ENCODE measurements at places on chromosomes 3 and 15.

- no peak for DNase-seq
Observed at GRCh38 chr15:45495588-45495987, 27.0 kb downstream of the SLC30A4 start.

- DNase-seq = no peak
Observed at GRCh38 chr15:66631616-66632263, 65.9 kb upstream of the LCTL start.

GRCh38 chr3:98501270-98501669 is 3.8 kb downstream of the OR5K2 start:
- no peak for DNase-seq

DNA sequence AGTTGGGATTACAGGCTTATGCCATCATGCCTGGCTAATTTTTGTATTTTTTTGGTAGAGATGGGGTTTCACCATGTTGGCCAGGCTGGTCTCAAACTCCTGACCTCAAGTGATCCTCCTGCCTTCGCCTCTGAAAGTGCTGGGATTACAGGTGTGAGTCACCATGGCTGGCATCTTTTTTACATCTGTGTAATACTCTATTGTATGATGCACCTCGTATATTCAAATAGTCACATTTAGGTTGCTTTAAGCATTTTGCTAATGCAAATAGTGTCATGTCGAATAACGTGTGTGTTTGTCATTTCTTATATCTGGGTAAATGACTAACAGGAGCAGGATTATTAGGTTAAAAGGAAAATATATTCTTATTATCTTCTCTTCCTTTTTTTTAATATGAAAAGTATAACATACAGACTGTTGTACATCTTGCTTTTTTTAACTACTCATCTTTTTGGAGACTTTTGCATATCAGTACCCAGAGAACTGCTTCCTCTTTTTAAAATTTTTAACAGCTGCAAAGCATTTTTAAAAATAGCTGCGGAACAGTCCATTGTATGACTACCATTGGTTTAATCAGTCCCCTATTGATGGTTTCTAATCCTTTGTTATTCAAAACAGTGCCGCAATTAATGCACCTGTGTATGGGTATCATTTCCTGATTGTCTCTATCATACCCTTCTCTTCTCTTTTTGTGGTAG is 13.4 kb downstream of the SCAMP5 start:
- no peak for DNase-seq

DNA sequence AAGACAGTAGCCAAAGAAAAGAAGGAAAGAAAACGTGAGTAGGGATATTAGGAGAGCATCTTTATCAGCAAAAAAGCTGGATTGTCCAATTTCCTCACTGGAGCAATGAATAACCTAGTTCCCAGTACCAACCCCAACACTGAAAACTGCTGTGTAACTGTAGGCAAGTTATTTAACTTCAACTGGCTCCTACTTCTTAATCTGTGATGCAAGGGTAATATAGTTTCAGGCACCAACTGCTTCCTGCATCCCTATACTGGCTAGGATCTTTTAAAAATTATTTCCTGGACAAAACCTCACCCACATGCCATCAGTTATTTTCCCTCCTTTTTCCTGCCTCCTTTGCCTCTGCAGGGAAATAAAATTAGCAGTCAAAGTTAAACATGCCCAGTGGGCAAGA is 59.6 kb downstream of the ZBTB20 start:
- DNase-seq = no peak

DNA sequence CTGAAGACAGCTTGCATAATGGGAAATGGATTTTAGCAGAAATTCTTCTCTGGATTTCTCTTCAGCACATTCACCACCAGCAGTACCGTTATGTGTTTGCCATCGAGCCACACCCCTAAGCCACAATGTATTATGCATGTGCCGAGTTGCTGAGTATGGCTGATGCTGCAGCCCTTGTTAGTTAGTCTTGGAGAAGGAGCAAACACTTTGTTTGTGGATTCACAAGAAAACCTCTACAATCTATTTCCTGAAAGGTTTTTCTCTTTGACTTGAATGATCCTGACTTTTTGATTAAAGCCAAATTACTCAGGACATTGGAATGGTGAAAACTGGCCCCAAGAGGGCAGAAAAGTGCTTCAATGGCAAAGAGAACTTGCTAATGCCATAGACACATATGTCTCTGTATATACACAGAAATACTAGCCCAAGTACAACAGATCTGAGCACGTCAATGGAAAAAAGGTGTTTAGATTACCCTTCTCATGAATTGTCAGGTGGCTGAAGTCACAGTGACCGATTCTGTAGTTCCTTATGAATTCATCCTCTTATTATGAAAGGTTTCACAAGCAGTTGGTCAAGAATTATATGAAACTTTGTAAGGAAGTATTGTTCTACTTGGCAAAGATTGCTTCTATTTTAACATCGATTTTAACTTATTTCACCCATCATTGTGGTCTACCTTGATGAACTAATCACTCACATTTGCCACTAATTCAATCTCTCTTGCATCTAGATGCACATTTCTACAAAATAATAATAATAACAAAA is 103.0 kb downstream of the P3H2 start:
- peak; percentile 69 for DNase-seq

- no peak for DNase-seq
Observed at GRCh38 chr3:138399766-138400165, 34.6 kb upstream of the ESYT3 start.

- DNase-seq = peak; percentile 12
Observed at GRCh38 chr3:51799879-51800749, 21.1 kb upstream of the IQCF6 start.

- DNase-seq = no peak
Observed at GRCh38 chr15:85335193-85335942, 45.0 kb upstream of the AKAP13 start.

GRCh38 chr15:45391746-45392583 is 13.6 kb upstream of the GATM start:
- no peak for DNase-seq

- no peak for DNase-seq
Observed at GRCh38 chr3:53084310-53085001, 38.6 kb upstream of the SFMBT1 start.

DNA sequence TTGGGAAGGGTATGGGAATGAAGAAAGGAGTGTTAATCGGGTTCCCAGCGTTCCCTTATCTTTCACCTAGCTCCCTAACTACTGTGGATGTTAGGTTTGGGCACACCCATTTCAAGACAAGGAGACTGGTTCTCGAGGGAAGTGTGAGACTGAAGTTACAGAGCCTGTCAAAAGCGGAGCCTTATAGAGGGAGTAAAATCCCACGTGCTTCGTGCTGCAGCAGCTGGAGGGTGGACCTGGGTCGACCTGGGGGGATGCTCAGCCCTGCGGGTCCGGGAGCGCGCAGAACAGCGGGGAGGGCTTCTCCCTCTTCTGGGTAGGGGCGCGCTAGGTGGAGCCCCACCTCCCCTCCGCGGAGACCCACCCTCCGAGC is 314 bp upstream of the TMED3 start:
- no peak for DNase-seq
